ENCODE measurements at places on chromosomes 1 and 21.

- no peak for DNase-seq
Measured at GRCh38 chr1:159222075-159222865, 17.6 kb downstream of the ACKR1 start.

GRCh38 chr1:10528066-10529014 is 53.6 kb downstream of the PEX14 start:
- DNase-seq = no peak

DNA sequence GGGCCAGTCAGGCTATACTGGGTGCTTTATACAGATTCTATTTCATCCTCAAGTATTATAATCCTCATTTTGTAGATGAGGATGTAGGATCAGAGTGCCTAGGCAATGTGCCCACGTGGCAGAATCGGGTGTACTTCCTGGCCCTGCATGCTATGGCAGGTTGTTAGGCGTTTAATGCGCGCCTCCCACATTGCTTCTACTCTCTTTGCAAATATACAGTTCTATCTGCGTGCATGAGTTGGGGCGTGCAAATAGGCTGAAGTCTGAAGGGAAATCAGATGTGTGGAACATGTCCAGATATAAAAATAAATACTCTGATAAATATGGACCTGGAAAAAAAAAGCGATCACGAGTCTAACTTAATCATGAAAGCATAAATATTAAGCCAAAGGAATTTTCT is 194.7 kb upstream of the FMN2 start:
- no peak for DNase-seq

DNA sequence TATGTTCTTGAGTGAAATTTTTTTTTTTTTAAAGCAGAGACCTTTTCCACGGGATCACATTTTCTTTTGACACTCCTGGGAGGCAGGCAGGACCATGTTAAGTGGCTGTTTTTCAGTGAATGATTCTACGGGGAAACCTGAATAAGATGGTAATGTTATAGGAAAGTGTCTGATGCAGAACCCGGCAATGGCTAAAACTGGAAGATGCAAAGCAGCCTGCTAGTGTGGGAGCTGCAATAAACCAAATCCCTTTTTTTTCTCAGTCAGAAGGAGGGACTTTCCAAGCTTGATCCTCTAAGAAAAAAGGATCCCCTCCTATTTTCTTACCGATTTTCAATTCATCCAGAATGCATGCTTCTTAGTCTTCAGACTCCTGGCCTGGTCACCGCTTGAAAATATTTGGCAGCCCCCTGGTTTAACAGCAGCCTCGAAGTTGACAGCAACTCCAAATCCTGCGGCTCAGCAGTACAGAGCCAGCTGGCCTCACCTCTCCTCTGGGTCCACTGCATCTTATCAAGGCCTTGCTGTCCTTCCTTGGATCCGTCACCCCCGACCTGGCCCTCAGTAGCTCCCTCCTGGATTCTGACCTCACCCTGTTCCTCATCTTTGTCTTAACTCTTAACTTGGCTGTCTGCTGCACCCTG is 5.6 kb downstream of the MX2 start:
- DNase-seq = no peak

- DNase-seq = no peak
Measured at GRCh38 chr21:25643486-25643885, 4.4 kb downstream of the JAM2 start.

DNA sequence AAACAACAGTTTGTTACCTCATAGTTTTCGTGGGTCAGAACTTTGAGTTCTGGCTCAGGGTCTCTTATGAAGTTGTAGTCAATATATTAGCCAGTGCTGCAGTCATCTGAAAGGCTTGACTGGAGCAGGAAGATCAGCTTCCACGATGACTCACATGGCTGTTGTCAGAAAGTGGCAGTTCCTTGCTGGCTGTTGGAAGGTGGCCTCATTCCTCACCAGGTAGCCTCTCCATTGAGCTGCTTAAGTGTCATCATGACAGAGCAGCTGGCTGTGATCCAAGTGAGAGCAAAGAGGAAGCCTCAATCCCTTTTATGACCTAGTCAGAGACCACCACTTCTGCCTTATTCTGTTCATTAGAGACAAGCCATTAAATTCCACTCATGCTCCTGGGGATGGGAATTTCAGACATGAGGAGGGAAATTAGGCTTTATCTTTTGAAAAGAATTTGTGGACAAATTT is 5.6 kb downstream of the OSBPL9 start:
- no peak for DNase-seq

DNA sequence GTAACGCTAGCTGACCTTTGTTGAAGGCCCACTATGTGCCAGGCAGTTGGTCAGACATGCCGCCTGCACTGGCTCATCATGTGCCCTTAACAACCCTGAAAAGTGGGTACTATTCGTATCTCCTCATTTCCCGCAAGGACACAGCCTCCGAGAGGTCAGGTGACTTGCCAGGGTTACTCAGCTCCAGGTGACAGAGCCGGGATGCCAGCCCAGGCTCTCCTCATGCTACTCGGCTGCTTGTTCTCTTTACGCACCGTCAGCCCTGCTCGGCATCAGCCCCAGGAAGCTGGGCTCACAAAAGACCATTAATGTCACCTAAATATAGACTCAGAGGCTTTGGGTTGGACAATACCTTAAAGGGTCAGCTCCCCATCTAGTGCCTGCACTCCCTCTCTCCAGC is 29.0 kb downstream of the GRHL3 start:
- DNase-seq = no peak

DNA sequence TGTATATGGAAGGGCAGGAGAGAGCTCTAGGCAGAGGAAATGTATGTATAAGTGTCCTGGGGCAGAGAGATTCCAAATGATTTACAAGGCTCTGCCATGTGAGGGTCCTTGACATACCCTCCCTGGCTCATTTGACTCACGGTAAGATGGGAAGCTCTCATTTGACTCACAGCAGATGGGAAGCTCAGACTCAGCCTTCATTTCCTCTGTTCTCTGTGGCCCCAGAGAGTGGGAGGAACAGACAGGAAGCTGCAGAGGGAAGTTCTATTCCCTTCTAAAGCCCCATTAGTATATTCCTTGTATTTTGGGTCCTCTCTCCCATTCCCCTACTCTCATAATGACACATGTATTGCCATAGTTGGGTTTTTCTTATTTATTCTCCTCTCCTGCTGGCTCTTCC is 44.9 kb downstream of the FOXD2 start:
- DNase-seq = no peak

GRCh38 chr1:24020025-24020424 is 39.9 kb upstream of the SRSF10 start:
- DNase-seq = no peak

GRCh38 chr1:245875581-245876261 is 631.4 kb downstream of the SMYD3 start:
- no peak for DNase-seq

DNA sequence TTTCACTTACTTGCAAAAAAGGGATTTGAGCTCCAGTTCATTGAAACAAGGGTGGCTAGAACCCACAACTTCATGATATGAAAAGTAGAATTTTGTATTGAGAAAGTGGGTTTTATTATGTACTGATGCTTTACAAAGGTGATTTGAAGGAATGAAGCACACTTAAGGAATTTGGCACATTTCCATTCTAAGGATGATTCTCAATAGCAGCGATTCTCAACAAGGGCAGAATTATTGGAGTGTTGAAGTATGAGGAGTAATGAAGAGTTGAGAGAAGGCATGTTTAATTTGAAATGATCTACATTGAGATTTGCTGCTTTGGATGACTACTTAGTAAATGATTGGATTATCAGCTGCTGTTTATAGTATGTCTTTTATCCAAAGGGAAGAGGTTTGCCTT is 54.7 kb downstream of the FNBP1L start:
- no peak for DNase-seq

DNA sequence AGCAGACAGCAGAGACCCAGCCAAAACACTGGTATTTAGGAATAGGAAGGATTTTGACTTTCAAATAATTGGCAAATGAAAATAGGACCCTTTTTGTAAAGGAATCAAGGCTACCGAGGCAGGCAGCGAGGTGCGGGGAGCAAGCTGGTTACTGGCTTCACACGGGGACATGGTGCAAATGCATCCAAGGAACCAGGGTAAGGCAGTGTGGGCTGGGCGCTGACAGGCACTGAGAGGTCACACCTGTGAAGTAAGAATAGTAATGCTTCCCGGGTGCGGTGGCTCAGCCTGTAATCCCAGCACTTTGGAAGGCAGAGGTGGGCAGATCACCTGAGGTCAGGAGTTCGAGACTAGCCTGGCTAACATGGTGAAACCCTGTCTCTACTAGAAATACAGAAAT is 15.5 kb downstream of the CHAF1B start:
- no peak for DNase-seq

DNA sequence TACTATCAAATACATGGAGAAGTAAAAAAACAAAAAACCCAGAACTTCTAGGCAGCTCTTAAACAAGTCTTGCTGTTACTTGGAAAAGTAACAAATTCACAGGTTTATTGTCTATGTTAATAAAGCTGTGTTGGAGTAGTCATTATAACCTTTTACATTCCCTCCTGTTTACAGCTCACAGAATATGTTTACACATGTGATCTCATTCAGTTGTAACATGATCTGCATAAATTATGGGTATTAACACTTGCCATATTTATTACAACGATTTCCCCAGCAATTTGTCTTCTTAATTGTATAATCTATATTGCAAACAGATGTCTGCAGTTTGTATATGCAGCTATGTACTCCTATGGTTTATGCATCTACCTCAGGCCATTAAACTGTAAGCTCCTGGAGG is 28.6 kb downstream of the ERG start:
- no peak for DNase-seq

DNA sequence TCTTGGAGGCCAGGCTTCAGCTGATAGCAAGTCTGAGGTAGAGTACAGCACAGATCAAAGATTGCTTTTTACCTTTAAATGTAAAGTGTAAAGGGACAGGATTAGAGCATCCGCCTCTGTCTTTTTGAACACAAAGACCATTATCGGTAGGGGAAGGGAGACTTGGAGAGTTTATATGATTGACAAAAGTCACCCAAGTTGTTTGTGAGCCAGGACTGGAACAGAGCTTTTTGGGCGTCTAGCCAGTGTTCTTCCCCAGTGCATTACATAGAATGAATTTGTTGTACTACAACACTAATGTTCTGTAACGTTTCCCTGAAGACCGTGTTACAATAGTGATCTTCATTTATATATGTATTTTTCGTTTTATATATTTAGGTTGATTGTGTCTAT is 9.3 kb upstream of the PIGC start:
- DNase-seq = no peak

DNA sequence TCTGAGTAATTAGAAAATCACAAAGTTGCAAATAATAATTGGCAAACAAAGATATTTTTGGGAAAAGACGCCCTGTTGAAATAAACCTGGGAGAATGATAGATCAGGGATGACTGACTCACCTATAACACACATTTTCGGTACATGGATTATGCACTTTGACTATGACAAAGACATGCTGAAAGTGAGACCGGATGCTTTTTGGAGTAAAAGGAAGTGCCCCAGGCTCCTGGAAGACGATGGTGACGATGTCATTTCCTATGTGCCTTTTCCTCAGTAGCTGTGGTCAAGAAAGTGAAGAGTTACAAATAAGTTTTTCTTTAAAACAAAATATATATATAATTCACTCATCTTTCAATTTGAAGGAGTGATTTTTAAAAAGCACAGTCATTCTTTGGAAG is 158.7 kb downstream of the SIPA1L2 start:
- no peak for DNase-seq

GRCh38 chr1:2496746-2497145 is 20.7 kb downstream of the PLCH2 start:
- DNase-seq = no peak

DNA sequence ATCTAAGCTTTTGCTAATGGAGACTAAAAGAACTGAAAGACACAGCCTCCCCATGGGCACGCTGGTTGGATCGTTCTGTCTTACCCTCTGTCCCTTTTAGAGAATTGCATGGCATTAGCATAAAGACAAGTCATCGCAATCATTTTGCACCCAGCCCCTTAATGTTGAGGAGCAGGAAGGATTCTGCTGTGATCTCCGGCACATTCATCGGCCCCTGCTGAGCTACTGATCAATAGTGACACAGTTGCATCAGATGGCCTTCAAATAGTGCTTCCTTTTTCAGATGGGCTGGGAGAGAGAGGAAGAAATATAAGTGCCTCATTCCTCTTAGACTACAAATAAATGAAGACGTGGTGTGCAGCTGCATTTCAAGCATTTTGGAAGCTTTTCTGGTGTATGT is 75.4 kb downstream of the NOS1AP start:
- DNase-seq = peak; percentile 44

GRCh38 chr1:3753656-3754454 is 1.6 kb downstream of the CCDC27 start:
- DNase-seq = no peak

- no peak for DNase-seq
Measured at GRCh38 chr1:89271341-89272015, 1.2 kb downstream of the GBP5 start.

DNA sequence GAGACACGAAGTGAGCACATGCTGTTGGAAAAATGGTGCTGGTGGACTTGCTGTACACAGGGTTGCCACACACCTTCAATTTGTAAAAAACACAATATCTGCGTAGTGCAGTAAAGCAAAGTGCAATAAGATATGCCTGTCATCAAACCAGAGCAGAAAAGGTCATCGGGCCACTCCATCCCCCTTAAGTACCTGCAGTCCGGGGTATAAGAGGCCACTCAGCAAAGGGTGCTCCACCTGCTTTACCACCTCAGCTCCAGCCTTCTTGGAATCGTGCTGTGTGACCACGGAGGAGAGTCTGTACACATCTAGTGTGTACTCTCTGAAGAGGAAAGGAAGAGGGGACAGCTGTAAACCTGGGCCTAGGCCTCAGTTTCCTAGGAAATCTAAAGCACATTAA is 10.9 kb downstream of the YARS1 start:
- no peak for DNase-seq

- DNase-seq = no peak
Measured at GRCh38 chr21:34968414-34969333, 80.4 kb downstream of the RUNX1 start.

GRCh38 chr1:27087371-27088220 is 67.3 kb downstream of the SLC9A1 start:
- DNase-seq = no peak

DNA sequence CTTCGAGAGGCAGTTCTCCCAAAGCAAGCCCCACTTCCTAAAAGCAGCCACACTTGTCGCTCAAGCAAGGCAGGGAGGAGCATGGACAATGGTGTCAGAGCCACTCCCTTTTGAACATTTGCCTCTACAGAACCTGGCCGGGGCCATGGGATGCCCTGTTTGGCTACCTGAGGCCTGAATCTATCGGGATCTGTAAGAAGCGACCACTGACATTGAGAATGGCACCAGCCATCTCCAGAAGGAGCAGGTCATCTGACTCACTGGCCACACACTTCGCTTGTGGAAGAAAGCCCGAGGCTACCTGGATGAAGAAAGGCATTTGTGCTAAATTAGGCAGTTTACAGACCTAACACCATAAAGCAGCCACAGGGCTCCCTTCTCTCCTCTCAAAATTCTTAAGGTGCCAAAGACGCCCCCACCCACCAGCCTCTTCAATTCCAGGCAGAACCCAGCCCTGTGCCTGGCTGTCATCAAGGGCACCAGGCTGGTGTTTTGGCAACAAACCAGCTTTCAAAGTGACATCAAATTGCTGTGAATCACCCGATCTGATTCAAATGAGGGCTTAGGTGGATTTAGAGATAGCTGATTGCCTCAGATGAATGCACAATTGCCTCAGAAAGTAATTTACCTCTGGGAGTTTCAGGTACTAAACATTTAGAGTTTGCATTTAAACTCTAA is 104.8 kb downstream of the ETS2 start:
- no peak for DNase-seq
